ENCODE measurements at places on chromosomes 3 and 15.

GRCh38 chr3:73405853-73406252 is 218.9 kb downstream of the PDZRN3 start:
- DNase-seq: no peak

DNA sequence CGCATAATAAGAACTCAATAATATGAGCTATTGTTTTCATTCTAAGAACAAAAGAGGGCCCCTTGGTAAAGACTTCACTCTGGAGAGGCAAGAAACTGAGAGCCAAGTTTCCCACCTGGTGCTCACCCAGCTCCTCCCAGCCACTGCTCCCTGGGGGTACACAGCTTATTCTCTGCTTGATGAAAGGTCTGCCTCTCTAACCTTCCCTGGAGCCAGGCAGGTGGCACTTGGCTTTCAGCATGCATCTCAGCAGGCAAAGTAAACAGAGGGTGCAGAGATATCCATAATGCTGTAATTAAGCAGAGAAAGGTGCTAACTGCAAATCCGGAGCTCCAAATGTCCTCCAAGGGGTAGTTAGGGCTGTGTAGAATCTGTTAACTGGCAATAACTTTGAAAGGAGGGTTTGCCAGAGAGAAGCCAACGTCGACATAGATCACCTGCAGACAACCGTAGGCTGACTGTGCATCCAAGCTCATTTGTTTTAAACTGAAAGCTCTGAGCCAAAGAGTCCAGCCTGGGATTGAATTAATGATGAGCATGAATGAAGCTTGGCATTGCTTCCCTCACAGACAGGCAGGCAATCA is 159.6 kb upstream of the PROK2 start:
- DNase-seq: no peak

- DNase-seq: no peak
Measured at GRCh38 chr15:60972301-60972700, 256.8 kb downstream of the RORA start.

DNA sequence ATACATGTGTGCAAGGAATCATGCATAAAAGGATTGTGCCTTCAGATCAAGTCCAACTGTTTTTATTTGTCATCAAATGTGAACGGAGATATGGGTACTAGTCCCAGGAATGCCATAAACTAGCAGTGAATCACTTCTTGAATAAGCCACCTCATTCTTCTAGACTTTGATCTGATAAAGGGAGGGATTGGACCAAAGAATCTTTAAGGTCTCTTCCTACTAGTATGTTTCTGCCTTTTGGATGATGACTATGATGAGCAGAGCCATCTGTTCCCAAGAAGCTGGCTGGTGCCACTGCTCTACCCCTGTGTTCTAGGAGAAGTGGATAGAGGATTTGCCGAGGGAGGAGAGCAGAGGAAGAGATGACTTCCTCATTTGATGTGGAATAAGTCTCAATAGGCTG is 28.8 kb upstream of the UACA start:
- DNase-seq: no peak

Data from CD4-positive, alpha-beta T cell treated with Interleukin-12 subunit alpha and Interleukin-12 subunit beta, for 1 hour (primary cell).